Non-pigmented ciliary epithelial cell (primary cell): ENCODE measurements at places on chromosomes 5 and 9.

GRCh38 chr5:14204785-14205321 is 61.7 kb downstream of the TRIO start:
- DNase-seq, result peak; percentile 75

DNA sequence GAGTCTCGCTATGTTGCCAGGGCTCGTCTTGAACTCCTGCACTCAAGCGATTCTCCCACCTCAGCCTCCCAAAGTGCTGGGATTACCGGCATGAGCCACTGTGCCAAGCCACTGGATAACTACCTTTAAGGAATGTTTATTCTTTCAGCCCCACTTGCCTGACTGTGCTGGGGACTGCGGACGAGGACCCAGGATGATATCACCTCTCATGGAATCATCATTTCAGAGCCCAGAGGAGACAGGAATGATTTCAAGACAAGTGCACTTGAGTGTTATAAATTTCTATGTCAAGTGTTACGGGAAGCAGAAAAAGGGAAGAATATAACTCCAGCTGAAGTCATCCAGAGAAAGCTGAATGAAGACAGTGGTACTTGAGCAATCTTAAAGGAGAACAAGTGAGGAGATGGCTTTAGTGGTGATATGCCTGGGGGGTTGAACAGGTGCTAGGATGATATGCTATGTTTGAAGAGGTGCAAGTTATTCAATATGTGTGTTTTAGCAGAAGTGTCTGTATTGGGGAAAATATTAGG is 109.3 kb downstream of the DCP2 start:
- no peak for DNase-seq

- no peak for DNase-seq
Measured at GRCh38 chr5:150065886-150066285, 20.5 kb downstream of the CSF1R start.

DNA sequence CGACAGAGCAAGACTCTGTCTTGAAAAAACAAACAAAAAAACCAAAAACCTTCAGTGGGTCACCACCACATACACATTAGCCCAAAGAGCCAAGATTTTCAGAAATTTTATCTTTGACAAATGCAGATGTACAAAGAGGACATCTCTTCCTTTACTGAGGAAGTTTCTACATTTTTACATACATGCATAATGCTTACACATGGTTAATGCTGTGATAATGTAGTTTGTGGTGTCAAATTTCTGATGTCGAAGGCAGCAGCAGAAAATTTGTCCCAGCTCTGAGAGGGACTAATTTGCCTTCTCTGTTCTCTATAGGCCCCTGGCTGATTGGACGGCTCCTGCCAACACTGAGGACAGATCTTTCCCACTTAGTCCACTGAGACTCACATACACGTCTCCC is 24.6 kb upstream of the C9orf40 start:
- no peak for DNase-seq

DNA sequence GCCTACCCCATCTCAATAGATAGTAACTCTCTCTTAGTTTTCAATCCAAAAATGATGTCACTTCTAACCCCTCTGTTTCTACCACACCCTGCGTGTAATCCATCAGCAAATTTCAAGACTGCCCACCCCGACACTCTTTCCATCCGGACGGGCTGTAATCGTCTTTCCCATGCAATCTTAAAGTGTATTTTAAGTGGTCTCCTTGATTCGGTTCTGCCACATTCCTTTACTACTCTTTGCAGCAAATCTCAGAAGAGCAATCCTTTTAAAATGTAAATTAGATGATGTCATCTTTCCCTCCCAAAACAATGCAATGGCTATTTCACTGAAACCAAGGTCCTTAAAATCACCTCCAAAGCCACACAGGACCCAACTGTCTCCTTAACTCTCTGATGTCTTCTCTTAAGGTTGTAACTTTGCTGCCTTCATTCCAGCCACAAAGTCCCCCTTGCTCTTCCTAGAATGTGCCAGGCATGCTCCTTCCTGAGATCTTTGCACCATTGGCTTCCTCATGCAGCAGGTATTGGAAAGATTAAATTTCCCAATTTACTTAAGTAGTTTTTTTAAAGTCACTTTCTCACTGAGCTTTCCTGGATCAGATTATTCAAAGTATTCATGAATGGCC is 932.5 kb upstream of the WWC1 start:
- no peak for DNase-seq

DNA sequence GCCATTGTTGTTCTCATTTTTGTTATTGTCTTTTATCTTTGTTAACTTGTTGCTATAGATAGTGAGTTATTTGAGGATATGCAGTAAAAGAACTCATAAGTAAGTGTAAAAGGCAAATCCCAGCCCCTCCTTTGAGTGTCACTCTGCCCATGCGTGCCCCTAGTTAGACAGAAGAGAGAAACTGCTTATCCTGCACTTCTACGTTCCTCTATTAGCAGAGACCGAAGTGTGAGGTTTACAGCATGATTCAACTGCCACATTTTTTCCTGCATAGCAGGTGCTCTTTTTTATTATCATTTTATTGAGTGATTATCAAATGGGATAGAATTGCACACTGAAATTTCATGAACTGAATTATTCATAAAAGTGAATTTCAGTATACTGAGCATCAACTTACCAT is 12.0 kb upstream of the DNAH5 start:
- DNase-seq, result no peak

DNA sequence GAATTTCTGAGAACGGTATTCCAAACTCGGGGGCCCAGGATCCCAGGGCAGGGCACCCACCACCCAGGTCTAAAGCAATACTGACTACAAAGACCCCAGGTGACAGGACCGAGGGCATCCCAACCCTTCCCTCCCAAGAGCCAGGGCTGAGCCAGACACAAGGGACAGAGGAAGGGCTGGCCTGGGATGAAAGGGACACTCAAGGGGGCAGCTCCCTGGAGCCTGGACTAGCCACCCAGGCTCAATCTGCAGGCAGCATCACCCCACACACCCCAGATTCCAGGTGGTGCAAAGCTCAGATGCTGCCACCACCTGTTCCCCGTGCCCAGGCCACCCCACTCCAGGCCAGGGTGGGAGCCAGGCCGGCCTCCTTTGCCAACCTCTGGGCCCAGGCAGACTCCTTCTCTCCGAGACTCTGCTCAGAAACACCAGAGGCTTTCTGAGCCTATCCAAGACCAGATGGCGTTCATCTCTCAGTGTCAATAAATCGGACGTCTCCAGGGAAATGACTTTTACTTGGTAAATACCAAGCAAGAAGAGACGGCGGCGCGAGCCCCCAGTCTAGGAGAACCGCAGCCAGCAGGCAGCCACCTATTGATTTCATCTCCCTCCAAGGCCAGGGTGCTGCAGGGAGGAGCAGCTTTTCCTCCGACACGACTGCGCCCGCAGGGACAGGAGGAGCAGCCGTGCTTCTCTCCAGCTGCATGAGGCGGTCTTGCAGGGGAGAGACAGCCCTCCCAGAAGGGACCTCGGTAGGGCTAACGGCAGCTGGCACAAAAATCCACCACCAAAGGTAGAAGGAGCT is 94.1 kb upstream of the ADAMTS2 start:
- DNase-seq, result no peak

- DNase-seq, result no peak
Measured at GRCh38 chr5:137832416-137832815, 35.2 kb upstream of the MYOT start.

DNA sequence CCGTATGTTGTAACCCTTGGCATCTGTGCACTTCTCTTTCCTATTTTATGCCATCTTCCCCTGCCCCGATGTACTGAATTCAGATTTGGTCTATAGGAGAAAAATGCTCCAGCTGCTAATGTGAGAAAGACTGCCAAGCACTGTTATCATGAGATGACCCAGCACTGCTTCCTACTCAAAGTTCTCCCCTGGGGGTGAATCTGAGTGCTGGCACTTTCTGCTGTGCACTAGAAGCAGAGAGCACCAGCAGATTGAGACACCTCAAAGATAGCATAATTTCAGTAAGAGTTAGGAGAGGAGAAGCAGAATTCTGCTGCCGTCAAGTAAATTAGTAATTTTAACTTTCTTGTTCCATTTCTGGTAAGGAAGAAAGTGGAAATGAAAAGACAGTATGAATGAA is 92.8 kb upstream of the ACOT12 start:
- DNase-seq, result no peak

- peak; percentile 61 for DNase-seq
Measured at GRCh38 chr9:94757158-94757557, 30.7 kb downstream of the AOPEP start.

GRCh38 chr5:140713562-140714094 is 13.4 kb downstream of the ZMAT2 start:
- no peak for DNase-seq

DNA sequence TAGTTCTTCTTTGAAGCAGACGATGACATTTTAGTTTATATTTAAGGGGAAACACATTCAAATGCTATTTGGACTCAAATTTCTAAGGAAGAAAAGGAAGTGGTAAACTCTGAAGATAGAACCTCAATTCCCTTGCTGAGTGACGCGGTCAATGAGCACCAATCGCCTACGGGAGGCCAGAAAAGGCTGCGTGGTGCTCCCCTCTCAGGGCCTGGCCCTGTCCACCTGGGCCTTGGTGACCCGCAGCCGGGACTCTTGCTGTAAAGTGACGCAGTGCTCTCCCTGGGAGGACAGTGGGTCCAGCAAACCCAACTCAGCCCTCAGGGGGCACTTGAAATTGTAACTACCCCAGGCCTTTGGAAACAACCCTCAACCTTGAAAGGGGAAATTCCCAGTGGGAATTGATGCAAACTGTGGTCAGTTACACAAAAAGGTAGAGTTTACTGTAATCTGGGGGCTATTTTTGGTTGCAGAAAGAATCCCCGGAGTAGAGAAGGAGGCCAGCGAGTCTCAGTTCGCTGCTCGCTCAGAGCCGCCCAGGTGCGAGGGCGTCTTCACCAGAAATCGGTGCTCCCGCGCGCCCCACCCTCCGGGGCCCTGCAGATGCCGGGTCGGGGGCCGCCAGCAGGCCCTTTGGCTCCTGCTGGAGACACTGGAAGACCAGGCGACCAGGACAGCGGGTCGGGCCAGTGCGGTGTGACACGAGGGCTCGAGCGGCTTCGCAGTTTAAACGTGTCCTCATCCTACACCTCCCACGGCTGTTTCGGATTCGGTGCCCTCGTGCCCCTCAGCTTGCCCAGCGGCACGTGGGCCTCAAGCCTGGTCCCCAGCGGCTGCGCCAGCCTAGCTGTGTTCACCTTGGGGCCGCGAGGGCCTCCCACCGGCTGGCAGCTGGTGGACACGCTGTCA is 1.4 kb upstream of the ANKRD33B start:
- no peak for DNase-seq

GRCh38 chr5:98454904-98455303 is 318.6 kb upstream of the RGMB start:
- DNase-seq, result peak; percentile 75
